ENCODE measurements at places on chromosomes 5 and 9. TPM values are rescaled to one million over a fixed set of nuclear protein-coding genes. Genes with fewer than 3 reads are reported as not detected.

AGXT2 gene
- total RNA-seq: not detected

DNA sequence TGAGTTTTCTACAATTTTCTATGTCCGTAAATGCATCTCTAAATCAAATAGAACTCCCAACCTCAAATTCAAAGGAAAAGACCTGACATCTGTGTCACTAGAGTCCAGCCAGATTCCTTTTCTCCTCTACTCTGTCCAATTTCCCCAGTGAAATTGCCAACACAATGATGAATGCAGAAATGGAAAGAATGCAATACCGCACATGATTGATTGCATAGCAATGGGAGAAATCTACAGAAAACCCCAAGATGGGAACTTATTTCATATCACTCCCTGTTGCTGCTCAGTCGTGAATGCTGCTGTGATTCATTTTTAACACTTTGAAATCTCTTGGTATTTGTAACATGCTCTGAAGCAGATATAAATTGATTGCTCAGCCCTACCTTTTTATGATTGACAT is 355.1 kb upstream of the TUSC1 start:
- no peak for DNase-seq

- DNase-seq: no peak
Observed at GRCh38 chr5:132327252-132327955, 33.2 kb downstream of the SLC22A4 start.

DNA sequence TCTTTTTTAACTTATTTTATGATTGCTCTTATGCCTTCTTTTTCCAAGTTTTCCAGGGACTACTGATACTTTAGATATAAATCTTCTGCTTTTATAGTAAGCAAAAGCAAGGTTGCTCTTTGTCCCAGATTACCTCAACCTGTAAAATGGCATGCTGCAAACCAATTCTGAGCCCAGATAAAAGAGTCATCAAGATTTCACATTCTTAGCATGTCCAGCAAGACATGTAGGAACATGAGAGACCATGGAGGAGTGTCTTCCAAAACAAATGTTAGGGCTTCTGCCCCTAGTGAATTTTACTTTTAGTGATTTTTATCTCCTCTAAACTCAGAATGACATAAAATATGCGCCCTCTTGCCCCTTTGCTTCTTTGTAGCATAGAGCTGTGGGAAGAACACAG is 7.0 kb upstream of the CDC20B start:
- no peak for DNase-seq

DNA sequence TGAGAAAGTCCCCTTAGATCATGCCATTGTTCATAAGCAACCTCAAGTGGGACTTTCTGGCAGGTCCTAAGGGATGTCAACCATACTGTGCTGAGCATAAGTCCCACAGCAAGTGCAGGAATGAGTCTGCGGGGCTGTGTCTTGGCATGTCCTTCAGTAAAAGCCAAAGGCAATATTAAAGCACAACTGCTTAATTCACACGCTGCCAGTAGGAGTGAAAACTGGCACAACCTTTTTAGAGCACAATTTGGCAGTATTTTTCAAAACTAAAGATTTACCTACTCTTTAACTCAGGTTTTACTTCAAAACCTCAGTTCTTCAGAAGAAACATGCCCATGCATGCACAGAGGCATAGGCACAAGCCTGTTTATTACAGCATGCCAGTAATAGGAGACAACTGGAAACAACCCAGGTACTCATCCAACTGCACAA is 24.4 kb upstream of the SMAD5 start:
- DNase-seq: no peak

DNA sequence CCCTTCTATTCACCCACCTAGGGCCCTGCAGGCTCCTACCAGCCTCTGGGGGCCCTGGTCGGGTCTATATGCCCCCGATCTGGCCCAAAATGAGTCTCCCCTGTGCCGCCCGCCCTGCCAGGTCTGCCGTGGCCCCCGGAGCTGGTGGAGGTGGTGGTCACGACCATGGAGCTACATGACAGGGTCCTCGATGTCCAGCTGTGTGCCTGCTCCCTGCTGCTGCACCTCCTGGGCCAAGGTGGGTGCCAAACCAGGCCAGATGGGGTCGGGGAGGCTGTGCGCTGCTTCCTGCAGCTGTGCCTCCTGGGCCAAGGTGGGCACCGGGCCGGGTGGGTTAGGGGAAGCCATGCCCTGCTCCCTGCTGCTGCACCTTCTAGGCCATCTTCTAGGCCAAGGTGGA is 17.5 kb downstream of the REXO4 start:
- DNase-seq: no peak

DNA sequence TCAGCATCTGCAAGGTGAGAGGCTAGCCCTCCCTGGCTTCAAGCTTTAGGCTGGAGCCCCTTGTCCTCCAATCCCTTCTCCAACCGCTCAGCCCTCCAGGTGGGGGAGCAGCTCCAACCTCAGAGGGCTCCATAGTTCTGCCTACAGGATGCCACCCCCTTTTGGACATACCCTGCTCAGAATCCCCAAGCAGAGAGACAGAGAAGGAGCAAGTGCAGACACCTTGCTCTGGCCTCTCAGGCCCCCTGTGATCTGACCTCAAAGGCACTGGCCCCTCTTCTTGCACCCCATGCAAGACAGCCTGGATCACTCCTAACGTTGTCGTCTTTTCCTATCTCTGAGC is 101.6 kb downstream of the C5orf15 start:
- DNase-seq: no peak

Data from right atrium auricular region (tissue), 2 donors.